Natural killer cell (primary cell): ENCODE measurements at places on chromosomes 16 and 17. TPM values are rescaled to one million over a fixed set of nuclear protein-coding genes. Genes with fewer than 3 reads are reported as not detected.

GRCh38 chr17:42270170-42270535, 6.0 kb downstream of the STAT5B start:
- H3K4me3 ChIP-seq: no peak overlapping the region
- DNase-seq: no peak
- no peaks in the 10 kb centered on the region for H3K36me3 ChIP-seq
- H3K4me1 ChIP-seq: peaks cover 8% of the 10 kb centered on the region
- no peak overlapping the region for H3K27ac ChIP-seq

- no peak overlapping the region for H3K27ac ChIP-seq
- no peaks in the 10 kb centered on the region for H3K36me3 ChIP-seq
- no peaks in the 10 kb centered on the region for H3K4me1 ChIP-seq
- DNase-seq: no peak
- no peaks in the 10 kb centered on the region for H3K27me3 ChIP-seq
Measured at GRCh38 chr17:66275651-66276050, 26.8 kb upstream of the PRKCA start.

GRCh38 chr16:77376358-77376757, 58.5 kb downstream of the ADAMTS18 start:
- no peak for DNase-seq
- no peaks in the 10 kb centered on the region for H3K27me3 ChIP-seq
- no peak overlapping the region for H3K27ac ChIP-seq
- H3K4me3 ChIP-seq: no peak overlapping the region
- no peaks in the 10 kb centered on the region for H3K36me3 ChIP-seq

DNA sequence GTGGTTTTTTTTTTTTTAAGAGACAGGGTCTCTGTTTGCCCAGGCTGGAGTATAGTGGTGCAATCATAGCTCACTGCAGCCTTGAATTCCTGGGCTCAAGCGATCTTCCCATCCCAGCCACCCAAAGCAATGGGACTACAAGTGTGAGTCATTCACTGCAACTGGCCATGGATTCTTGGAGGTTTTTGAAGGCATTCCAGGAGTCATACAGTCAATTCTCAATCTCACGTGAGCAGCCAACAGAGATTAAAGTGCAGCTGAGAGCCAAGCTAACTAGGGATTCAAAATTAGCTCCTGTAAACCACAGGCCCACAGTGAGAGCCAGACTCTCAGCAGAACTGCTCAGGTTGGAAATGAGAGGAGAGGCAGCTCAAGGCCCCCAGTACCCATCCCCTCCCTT, 30.2 kb downstream of the XPO6 start:
- H3K27ac ChIP-seq: peak overlapping the region; percentile 2
- H3K36me3 ChIP-seq: peaks cover 13% of the 10 kb centered on the region
- no peaks in the 10 kb centered on the region for H3K27me3 ChIP-seq
- peak; percentile 21 for DNase-seq
- no peak overlapping the region for H3K4me3 ChIP-seq

DNA sequence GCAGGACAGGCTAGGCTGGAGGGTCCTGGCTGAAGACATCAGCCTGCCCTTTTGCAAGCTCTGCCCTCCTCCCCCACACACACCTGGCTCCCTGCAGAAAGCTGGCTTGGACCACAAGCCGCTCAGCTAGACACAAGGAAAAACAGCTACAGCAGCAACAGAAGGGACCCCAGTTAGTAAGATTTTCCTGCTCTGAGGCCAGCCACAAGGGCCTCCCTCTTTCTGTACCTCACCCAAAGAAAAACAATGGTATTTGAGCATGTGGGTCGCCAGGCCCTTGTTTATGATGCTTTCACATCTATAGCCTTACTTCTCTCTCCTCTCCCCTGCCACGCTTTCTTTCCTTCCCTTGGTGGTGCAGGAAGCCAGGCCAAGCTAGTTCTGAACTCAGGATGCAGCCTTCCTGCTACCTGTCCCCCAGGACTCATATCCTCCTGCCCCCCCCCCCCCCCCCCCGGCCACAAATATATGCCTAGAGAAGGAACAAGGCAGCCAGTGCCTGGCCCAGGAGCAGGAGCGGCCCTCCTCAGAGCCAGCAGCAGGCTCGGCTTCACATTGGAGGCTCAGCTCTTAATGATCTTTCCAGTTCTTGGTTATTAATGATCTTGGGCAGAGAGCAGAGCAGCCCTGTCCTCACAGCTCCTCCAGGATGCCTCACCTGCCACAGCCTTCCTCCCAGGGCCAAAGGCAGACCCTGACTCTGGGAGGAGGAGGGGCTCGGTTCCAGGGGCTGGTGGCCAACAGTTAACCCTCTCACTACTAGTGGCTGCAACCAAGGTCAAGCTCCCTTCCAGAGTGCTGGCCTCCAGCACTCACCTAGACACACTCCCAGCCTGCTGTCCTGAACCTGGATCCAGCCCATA, 19.5 kb downstream of the GRIN2C start:
- H3K27me3 ChIP-seq: peaks cover 3% of the 10 kb centered on the region
- H3K4me3 ChIP-seq: no peak overlapping the region
- no peak for DNase-seq
- peaks cover 4% of the 10 kb centered on the region for H3K36me3 ChIP-seq
- peaks cover 23% of the 10 kb centered on the region for H3K4me1 ChIP-seq

The TPPP3 gene
- total RNA-seq: 1.4 TPM

The TSC2 gene
- 197 TPM for total RNA-seq

GRCh38 chr16:19084139-19084538, 16.7 kb downstream of the COQ7 start:
- H3K4me1 ChIP-seq: peaks cover 10% of the 10 kb centered on the region
- H3K27ac ChIP-seq: no peak overlapping the region
- no peak overlapping the region for H3K4me3 ChIP-seq
- H3K36me3 ChIP-seq: peaks cover under 1% of the 10 kb centered on the region
- DNase-seq: no peak
- H3K27me3 ChIP-seq: peaks cover 8% of the 10 kb centered on the region

GRCh38 chr16:88939972-88940861, 36.8 kb downstream of the CBFA2T3 start:
- H3K27ac ChIP-seq: no peak overlapping the region
- DNase-seq: peak; percentile 43
- peaks cover 65% of the 10 kb centered on the region for H3K4me1 ChIP-seq
- no peaks in the 10 kb centered on the region for H3K36me3 ChIP-seq
- H3K4me3 ChIP-seq: peak overlapping the region; percentile 26
